Stimulated activated naive CD8-positive, alpha-beta T cell treated with anti-CD3 and anti-CD28 coated beads, Interleukin-15, amount 100 ng/mL, for 72 hours (primary cell): ENCODE measurements at places on chromosomes 7 and 10.

DNA sequence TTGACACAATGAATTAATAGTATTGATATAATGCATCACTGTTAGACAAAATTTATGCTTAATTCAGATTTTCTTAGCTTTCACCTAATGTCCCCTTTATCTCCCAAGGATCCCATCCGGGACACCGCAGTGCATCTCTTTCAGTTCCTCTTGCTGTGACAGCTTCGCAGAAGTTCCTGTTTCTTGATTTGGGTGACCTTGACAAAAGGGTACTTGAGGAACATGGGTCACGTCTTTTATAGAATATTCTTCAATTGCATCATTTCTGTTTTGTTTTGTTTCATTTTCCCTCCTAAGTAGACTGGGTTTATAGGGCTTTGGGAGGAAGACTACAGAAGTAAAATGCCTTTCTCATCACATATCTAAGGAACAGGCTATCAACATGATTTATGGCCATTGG lies 453.2 kb downstream of the DPP6 start:
- DNase-seq: no peak

- no peak for DNase-seq
Measured at GRCh38 chr10:30821994-30822692, 192.6 kb upstream of the LYZL2 start.

DNA sequence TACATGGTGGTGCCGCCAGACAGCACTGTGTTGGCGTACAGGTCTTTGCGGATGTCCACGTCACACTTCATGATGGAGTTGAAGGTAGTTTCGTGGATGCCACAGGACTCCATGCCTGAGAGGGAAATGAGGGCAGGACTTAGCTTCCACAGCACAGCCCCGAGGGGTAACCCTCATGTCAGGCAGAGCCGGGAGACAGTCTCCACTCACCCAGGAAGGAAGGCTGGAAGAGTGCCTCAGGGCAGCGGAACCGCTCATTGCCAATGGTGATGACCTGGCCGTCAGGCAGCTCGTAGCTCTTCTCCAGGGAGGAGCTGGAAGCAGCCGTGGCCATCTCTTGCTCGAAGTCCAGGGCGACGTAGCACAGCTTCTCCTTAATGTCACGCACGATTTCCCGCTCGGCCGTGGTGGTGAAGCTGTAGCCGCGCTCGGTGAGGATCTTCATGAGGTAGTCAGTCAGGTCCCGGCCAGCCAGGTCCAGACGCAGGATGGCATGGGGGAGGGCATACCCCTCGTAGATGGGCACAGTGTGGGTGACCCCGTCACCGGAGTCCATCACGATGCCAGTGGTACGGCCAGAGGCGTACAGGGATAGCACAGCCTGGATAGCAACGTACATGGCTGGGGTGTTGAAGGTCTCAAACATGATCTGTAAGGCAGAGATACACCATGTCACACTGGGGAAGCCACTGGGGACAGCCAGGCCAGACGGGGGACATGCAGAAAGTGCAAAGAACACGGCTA lies 104.6 kb upstream of the TNRC18 start:
- DNase-seq: peak; percentile 44

DNA sequence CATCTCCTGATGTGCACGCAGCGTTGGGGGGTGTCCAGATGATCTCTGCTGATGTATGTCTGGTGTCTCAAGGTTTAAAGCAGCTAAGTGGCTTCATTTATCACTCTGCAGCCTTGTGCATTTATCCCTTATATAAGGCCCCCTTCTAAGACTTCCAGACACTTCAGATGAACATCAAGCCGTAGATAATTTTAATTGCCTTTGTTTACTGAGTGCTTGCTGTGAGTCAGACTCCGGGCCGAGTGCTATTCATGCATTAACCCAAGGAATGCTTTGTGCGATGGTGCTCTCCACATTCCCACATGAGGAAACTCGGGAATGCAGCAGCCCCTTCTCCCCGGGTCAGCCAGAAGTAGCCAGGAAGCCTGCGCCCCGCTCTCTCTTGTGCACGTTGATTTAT lies 328.6 kb upstream of the COBL start:
- no peak for DNase-seq

GRCh38 chr10:88108115-88108610 lies 244.7 kb downstream of the PTEN start:
- no peak for DNase-seq

DNA sequence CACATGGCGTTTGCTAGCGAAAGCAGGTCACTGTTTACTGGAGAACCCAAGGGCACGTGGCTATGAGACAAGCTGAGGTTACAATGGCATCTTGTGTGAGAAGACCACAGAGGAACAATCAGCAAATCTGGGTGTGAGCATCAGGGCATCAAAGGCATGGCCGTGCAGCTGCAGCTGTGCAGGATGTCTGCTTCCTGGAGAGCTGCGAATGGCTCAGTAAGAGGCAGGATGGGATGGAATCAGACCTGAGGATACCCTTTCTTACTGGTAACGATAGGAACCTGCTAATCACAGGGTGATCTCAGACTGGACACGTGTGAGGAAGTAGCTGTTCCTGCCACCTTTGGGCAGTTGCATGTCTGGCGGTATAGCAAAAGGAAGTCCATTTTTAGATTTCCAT lies 119.5 kb downstream of the RNF216 start:
- DNase-seq: no peak

- no peak for DNase-seq
Measured at GRCh38 chr10:110336111-110336721, 31.5 kb upstream of the SMNDC1 start.

- DNase-seq: no peak
Measured at GRCh38 chr7:84209006-84209405, 14.4 kb upstream of the SEMA3A start.

GRCh38 chr7:96697822-96698221 lies 11.8 kb downstream of the SEM1 start:
- DNase-seq: no peak
